ENCODE measurements at places on chromosomes 6 and 20.
A peak's percentile ranks its signal among the peaks of the same experiment; 100 is the strongest.

DNA sequence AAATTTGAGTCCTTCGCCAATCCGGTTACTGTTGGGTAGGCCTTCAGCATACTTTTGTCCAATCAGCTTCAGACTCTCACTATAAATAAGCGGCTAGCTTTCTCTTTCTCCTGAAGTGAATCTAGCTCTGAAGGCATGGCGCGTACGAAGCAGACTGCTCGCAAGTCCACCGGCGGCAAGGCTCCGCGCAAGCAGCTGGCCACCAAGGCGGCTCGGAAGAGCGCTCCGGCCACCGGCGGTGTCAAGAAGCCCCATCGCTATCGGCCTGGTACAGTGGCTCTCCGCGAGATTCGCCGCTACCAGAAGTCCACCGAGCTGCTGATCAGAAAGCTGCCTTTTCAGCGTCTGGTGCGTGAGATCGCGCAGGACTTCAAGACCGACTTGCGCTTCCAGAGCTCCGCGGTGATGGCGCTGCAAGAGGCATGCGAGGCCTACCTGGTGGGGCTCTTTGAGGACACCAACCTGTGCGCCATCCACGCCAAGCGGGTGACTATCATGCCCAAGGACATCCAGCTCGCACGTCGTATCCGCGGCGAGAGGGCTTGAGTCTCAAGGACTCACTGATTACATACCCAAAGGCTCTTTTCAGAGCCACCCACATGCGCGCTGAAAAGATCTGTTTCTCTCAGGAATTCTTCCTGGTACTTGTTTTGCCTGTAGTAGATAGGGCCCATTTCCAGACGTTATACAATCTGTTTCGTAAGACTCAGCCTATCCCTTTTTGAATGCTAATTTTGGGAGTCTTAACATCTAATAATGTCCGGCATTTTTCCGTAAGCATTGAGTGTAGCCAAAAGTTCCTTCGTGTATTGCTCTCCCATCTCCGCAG is 102.0 kb downstream of the OR2B2 start:
- peak; percentile 56 for DNase-seq

DNA sequence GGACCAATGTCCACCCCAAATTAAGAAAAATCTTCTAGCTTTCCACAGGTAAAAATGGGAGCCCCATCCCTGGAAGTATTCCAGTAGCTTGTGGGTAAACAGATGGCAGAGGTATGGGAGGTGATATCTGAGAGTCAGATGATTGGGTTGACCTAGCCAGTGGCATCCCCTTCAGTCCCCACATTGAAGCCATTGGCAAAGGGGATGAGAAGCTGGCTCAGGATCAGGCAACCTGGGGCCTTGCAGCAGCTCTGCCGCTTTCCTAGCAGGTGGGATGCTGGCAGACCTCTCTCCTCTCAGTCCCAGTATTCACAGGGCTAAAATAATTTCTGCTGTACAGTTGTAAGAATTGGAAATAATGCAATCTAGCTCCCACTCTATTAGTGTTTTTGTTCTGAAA is 108.9 kb upstream of the KCNG1 start:
- DNase-seq = no peak

DNA sequence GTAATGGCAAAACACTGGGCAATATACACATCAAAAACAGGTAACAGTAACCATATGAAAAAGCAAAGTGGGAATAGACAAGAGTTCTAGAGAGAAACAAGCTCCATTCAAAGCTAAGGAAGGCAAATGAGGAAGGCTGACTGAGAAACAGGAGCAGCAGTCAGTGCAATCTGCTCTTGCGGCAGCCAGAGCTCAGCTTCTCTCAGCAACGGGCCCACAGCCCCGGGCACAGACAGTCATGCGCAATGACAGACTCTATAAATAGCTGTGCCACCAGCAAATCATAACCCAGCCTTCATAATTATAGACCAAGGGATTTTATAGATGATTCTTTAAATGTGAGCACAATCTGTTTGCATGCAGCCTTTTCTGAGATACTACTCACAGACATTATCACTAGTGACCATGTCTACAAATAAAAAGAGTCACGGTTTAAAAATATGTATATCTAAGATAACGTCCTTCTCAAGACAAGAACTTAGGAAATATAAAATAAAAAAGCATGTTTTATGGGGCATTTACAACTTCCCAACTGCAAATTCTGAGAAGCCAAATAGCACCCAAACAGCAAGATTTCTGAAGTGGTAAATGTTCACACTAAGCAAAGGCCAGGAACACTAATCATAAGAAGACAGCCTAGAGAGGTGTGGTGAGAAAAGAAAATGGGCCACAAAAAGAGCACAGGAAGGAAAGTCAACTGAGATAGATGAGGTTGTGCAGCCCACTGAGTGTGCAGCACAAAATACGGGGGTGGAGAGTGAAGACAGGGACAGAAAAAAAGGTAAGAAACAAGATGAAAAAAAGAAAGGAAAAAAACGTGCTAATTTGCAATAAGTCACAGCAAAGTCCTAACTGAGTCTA is 39.9 kb upstream of the BEND6 start:
- no peak for DNase-seq

- no peak for DNase-seq
Observed at GRCh38 chr6:146301764-146302163, 241.9 kb upstream of the RAB32 start.

DNA sequence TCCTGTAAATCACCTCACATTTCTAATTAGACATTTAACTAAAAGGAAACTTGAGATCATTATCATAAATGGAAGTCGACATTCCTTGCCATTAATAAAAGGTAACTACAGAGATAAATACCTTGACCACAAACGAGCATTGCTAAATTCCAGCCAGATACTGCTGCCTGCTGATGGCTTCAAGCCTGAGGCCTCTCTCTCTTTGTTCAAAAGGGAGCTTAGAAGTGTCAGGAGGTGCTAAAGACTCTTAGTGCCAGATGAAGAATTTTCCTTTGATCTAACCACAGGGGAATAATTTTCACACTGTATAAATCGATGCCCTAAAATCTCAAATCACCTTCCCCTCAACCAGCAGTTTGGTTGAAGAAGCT is 248.2 kb upstream of the PMEPA1 start:
- no peak for DNase-seq

- no peak for DNase-seq
Observed at GRCh38 chr20:43583982-43584432, 6.7 kb upstream of the IFT52 start.

GRCh38 chr6:169702840-169703246 is 917 bp downstream of the C6orf120 start:
- peak; percentile 26 for DNase-seq

- no peak for DNase-seq
Observed at GRCh38 chr6:139748353-139749146, 374.1 kb upstream of the CITED2 start.

GRCh38 chr20:59022754-59023153 is 3.5 kb downstream of the TUBB1 start:
- DNase-seq = no peak

- DNase-seq = no peak
Observed at GRCh38 chr6:90459225-90459758, 127.6 kb downstream of the MAP3K7 start.

DNA sequence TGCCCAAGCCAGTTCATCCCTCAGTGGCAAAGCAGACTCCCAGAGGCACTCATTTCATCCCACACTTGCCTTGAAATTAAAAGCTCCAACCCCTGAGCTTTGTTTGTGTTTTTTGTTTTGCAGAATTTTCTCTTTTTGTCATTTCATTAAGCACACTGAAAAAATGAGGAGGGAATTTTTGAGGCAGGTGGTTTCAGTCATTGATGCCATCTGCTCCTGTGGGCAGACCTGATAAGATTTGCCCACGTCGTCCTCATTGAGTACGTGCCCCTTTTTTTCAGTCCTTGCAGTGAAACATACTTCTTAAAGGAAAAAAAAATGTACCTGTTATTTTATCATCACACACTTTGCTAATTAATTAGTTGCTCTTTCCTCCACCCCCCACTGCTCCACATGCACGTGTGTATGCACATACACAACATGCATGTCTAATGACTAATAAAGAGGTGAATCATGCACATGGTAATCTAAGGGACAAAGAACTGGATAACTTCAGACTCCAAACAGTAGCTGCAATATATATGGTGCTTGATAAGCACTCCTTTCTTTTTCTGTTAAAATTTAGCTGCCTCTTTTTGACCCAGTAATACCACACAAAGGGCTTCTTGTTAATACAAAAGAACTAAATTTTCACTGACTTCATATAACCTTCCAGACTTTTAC is 102.1 kb upstream of the TMEM181 start:
- no peak for DNase-seq

DNA sequence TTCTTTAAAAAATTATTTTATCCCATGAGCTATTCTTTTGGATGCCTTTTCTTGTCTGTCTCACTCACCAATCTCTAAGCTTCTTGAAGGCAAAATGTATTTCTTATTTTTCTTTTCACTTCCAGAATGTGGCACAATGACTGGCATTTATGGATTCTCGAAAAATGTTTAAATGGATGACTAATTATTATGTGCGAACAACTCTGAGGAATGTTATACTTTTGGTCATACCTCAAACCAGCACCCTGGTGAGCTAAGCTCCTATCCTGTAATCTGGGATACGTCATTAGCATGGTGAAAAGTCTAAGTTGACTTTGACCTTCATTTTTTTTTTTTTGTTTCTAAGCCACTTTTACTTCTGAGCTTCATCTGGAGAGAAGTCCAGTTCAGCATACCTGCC is 214.0 kb upstream of the CEP162 start:
- DNase-seq = no peak

GRCh38 chr20:43238833-43239232 is 49.1 kb upstream of the PTPRT start:
- DNase-seq = no peak
